ENCODE measurements at places on chromosomes 1 and 21.

DNA sequence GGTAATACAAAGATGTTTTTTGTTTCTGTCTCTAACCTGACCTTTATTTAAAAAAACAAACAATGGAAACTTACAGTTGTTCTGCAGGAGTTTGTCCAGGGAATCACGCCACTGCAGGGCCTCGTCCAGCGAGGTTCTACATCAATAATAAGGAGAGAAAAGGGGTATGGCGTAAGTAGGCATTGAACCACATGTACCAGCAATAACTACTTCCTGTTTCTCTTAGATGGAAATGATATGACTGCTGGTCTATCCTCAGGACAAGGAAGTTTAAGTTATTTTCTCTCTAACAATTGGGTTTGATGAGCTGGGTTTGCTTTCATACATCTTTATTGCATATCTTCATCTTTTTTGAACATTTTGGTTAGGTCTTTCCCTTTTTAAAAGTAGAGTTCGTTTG, 40.9 kb downstream of the RGS5 start:
- DNase-seq: no peak

DNA sequence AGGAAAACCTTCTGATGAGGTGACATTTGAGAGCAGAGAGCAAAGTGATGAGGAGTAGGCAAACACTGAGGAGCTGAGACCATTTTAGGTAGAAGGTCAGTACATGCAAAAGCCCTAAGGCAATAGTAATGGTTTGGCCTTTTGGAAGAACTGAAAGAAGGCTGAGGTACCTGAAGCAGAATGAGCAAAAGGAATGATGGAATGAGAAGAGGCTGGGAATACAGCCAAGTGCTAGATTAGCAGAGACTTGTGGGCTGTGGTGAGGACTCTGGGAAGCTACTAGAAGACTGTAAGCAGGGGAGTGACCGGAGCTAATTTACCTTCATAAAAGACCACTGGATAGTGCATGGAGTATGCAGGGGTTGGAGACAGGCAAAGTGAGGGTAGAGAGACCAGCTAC, 77.9 kb downstream of the GFI1 start:
- DNase-seq: no peak

- DNase-seq: no peak
These were observed 52.4 kb upstream of the CCDC190 start for GRCh38 chr1:162913345-162913744.

DNA sequence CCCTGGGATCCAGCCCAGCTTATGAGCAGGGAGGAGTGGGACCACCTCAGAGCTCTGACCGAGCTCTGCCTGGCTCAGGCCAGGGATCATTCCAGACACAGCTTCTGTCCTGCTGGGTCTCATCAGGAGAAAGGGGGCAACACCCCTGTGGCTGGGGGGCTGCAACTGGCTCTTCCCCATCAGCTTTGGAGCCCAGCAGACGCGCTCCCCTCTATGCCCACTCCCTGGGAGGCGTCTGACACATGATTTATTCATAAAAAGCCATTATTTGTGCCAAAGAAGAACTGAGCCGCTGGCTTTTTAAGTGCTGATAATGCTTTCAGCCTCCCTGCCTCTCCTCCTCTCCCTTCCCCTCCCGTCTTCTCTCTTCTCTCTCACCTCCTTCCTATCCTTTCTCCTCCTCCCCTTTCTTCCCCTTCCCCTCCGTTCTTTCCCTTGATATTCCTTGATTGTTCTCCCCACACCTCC, 25.0 kb downstream of the FOXO6 start:
- no peak for DNase-seq

- DNase-seq: peak; percentile 21
These were observed 1.7 kb upstream of the GRIK3 start for GRCh38 chr1:37035796-37036666.

- DNase-seq: no peak
These were observed 93.8 kb downstream of the EPS15 start for GRCh38 chr1:51425273-51425672.

- no peak for DNase-seq
These were observed 359.8 kb downstream of the ZNF326 start for GRCh38 chr1:90354704-90355103.

DNA sequence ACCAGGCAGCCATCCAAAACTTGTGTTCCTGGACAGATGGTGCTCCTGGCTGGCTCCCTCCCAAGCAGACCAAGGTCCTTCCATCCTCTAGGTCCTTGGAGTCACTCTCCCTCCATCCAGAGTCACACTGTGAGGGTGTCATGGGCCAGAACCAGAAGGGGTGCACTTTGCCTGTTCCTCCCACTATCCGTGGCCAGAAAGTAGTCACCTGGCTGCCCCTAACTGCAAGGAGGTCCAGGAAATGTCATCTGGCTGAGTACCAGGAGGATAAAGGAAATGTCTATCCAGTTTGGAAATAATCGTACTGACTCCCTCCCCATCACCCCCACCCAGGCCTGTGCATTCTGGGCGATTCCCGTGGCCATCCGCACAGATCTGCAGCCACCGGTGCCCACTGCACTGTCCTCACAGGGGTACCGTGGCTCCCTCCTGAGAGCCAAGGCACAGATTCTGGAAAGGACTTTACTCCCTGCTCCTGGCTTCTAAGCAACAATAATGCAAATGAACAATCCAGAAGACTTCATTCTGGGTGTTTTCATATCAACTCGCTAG, 253.2 kb downstream of the NPHP4 start:
- DNase-seq: no peak

DNA sequence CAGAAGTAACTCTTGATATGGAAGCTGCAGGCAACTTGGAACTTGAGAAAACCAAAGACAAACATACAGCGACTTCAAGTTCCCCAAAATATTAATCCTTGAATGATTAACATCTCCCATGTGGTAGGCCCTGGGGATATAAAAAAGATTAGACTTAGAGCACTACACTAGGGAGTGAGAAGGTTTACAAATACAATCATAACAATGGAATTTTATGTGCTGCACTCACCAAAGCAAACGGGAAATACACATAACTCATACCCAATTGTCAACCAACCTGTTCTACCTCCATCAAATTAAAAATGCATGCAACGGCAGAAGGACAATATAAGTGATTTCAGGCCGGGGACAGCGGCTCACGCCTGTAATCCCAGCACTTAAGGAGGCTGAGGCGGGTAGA, 3.7 kb downstream of the SMYD3 start:
- DNase-seq: no peak

GRCh38 chr1:5972198-5972520, 20.1 kb downstream of the NPHP4 start:
- DNase-seq: no peak

GRCh38 chr1:91278754-91279153, 125.9 kb downstream of the HFM1 start:
- no peak for DNase-seq

GRCh38 chr1:55639051-55639450, 423.9 kb upstream of the USP24 start:
- no peak for DNase-seq

DNA sequence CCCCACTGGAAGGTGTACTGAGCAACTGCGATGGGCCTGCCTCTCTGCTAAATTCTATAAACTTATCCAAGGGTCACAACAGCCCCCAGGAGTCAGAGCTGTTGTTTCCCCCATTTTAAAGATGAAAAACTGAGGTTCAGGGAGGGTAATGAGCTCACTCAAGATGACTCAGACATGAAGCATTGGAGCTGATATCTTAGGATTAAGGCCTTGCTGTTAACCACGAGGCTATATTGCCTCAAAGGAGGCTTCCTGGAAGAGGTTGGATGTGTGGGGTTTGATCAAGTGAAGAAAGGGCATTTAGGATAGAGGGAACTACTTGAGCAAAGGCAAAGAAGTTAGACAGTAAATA, 6.7 kb downstream of the LDLRAP1 start:
- DNase-seq: no peak

DNA sequence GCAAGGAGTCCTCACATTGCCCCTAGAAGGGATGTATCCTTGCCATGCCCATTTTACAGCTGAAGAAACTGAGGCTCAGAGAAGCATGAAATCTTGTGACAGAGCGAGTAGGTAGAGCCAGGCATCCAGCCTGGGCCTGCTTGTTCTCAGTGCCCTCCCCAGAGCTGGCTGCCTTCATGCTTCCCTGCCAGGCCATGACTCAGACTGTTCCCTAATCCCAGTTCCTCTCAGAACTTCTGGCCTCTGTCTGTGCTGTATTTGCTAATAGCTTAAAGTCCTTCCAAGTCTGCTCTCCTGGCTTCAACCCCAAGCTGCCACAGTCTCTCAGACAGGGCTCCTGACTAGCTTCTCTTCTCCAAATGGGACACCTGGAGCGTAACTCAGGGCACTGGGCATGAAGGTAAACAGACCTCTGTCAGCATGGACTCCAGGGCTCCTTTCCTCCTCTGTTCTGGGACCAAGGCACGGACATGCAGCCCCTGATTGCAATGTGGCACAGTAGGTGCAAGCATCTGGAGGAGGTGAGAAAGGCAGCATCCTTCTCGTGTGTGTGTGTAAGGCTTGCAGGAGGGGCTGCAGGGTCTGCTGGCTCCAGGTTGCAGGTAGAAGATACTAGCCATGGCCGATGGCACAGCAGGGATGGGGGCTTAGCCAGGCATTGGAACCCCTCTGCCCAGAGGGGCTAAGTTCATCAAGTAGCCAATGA, 122.7 kb downstream of the HMGB4 start:
- no peak for DNase-seq

GRCh38 chr1:59328353-59328752, 31.5 kb downstream of the FGGY start:
- no peak for DNase-seq

DNA sequence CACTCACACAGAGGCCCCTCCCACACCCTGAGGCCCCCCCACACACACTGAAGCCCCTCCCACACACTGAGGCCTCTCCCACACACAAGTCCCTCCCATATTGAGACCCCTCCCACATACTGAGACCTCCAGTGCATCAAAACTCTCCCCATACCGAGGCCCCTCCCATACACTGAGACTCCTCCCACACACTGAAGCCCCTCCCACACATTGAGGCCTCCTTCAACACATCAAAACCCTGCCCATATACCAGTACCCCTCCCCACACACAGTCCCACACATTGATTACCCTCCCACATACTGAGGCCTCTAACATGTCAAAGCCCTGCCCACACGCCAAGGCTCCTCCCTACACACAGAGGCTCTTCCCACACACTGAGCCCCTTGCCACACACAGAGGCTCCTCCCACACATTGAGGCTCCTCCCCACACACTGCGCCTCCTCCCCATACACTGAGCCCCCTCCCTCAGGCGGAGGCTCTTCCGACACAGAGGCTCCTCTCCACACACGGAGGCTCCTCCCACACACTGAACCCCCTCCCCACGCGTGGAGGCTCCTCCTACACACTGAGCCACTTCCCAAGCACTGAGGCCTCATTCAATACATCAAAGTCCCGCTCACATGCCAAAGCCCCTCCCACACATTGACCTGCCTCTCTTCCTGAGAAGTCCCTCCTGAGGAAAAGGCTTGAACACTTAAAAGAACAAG, 392.3 kb downstream of the CAMTA1 start:
- no peak for DNase-seq

DNA sequence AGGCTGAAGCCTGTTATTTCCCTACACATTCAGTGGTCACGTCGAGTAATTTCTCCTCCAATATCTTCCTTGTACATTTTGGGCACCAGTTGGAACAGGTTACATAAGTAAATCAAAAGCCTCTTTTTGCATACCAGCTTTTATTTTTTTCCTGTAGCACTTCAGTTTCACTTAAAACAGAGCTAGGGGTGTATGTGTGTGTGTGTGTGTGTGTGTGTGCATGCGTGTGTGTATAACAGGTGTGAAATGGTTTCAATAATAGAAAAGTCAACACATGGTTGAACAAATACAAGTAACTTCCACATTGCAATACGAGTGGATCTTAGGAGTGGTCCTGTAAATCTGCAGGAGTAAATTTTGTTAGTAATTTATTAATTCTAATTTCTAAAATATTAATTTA, 3.0 kb upstream of the MAN1A2 start:
- DNase-seq: no peak

DNA sequence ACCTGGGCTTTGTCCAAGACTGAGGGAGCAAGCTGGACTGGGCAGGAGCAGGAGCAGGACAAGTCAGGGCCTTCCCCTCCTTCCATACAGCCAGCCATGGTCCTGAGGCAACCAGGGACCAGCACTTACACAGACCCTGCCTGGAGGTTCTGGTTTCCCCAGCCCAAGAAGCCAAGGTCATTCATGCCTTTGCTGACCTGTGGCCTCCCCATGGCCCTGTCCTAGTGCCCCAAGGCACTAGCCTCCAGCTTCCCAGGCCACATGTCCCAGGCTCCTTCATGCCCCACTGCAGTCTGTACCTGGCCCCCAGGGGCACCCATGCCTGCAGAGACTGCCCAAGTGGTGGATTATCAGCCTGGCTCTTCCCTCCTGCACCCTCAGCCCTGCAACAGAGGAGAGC, 243.9 kb downstream of the TOMM20 start:
- DNase-seq: no peak

DNA sequence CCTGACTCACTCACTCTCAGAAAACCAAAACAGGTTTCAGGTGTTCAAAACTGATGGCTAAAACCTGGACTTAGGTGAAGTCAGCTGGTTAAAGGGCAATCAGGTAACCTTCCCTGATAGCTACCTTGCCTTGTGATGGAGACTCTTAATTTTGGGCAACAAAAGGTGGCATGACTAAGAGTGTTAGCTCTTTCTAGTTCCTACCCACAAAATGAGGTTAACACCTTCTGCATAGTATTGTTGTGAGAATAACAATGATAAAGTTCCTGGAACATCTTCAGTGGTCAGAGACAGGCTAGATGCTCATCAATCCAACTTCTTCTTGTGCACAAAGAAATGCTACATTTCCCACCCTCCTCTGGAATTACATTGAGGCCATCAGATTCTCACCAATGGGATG, 214.8 kb downstream of the ZNF648 start:
- no peak for DNase-seq

GRCh38 chr1:160951443-160952128, 3.0 kb downstream of the ITLN2 start:
- peak; percentile 74 for DNase-seq

DNA sequence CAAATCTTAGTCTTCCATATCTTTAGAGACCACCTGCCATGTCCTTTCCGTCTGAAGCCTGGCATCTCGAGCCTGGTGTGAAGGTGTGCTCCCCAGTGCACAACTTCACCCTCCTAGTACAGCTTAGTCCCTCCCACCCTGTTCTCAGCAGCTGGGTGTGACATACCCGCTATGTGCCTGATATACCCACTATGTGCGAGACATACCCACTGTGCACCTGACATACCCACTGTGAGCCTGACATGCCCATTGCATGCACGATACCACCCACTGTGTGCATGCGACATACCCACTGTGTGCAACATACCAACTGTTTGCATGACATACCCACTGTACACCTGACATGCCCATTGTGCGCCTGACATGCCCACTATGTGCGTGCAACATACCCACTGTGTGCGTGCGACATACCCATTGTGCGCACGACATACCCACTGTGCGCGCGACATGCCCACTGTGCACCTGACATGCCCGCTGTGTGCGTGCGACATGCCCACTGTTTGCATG, 3.0 kb upstream of the RRP1 start:
- DNase-seq: no peak
